ENCODE measurements at places on chromosomes 1 and 21.

GRCh38 chr1:238399558-238399957, 508.8 kb upstream of the ZP4 start:
- no peak for DNase-seq

- DNase-seq: peak; percentile 23
These were observed 58.0 kb downstream of the DDX20 start for GRCh38 chr1:111813440-111814304.

GRCh38 chr1:61238359-61238665, 156.0 kb downstream of the NFIA start:
- no peak for DNase-seq

GRCh38 chr1:162329826-162330225, 46.8 kb downstream of the SPATA46 start:
- no peak for DNase-seq

DNA sequence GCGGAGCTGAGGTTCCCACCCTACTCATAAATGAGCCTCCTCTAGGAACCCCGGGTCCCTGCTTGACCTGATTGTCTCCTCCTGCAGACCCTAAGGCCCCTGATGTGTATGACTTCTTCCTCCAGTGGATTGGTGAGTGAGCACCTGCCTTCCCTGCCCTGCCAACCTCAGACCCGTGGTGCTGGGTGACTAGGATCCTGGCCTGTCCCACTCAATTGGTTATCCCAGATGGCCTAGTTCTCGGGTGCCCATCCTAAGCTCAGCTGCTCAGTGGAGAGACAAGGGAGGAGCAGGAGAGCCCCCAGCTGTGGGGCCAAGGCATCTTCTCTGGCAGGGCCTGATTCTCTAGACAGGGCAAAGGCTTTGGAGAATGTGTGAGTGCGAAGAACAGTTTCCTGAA, 12.2 kb downstream of the CYP4B1 start:
- no peak for DNase-seq

- DNase-seq: no peak
These were observed 18.9 kb upstream of the RNF223 start for GRCh38 chr1:1092894-1093609.

- DNase-seq: no peak
These were observed 37.3 kb downstream of the HSD3B1 start for GRCh38 chr1:119544165-119544762.

- no peak for DNase-seq
These were observed 62.4 kb downstream of the BACH1 start for GRCh38 chr21:29360799-29361765.

DNA sequence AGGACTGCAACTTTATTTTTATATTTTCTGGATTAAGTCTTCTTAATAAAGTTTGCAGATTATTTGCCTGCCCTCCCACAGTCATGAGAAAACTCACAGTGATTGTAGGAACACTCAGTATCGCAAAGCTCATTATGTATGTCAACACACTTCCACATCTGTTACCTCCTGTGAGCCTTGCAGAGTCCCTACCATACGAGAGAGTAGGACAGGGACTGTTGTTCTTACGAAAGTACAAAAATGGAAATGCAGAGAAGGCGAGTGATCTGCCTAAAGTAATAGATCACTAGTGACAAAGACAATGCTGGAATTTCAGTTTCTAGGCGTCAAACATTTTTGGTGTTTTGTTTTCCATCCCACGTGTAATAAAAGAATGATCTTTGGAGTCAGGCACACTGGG, 131.7 kb downstream of the SYT2 start:
- no peak for DNase-seq

GRCh38 chr1:178581351-178582303, 68.7 kb downstream of the TEX35 start:
- DNase-seq: no peak

GRCh38 chr1:170871868-170872267, 63.5 kb upstream of the MROH9 start:
- DNase-seq: no peak

GRCh38 chr1:44296086-44296485, 59.0 kb downstream of the ERI3 start:
- no peak for DNase-seq

GRCh38 chr1:54805466-54805865, 4.3 kb upstream of the TTC22 start:
- DNase-seq: no peak

DNA sequence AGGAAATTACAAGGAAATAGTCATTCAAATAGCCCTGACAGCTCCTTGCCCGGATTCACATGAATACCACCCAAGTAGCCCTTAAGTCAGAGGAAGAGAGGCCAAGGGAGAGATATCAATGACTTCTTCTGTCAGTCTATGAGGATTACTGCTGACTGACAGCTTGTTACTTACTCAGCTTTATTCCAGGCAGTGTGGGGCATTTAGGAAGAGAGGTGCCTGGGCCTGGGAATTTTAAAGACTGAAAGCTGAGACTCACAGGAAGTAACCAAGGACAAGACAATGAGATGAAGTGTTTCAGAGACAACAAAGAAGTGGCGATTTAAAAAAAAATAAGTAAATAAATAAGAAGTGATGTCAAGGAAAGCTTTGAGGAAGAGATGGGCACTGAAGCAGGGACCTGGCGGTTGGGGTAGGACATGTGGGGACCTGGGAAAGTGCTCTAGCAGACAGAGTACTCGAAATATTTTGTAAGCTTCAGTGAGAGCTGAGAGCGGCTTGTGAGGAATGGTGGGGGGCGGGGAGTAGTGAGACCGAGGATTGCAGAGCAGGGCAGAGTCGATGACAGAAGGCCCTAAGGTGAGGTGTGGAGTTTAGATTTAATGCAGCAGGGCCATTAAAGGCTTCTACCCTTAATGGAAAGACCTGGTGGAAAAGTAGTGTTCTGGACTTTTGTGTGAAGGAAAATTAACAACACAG, 58.9 kb downstream of the ST3GAL3 start:
- no peak for DNase-seq

GRCh38 chr1:93623875-93624274, 57.8 kb downstream of the BCAR3 start:
- DNase-seq: no peak

DNA sequence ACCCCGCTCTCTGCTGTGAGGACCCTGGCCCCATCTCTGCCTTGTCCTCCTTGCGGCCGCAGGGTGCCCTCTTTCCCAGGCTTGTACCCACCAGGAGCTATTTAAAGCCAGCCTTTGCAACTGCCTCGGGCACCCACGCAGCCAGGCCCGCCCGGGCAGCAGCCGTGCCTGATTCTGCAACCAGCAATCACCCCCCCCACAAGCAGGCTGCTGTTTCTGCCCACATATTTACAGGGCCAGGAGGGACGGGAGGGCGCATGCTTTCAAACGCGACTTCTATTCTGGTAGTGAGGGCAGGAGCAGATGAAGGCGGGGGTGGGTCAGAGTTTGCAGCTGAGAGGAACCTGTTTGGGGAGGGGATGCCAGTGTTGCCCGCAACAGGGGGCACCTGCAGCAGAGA, 13.6 kb downstream of the GABRD start:
- no peak for DNase-seq

DNA sequence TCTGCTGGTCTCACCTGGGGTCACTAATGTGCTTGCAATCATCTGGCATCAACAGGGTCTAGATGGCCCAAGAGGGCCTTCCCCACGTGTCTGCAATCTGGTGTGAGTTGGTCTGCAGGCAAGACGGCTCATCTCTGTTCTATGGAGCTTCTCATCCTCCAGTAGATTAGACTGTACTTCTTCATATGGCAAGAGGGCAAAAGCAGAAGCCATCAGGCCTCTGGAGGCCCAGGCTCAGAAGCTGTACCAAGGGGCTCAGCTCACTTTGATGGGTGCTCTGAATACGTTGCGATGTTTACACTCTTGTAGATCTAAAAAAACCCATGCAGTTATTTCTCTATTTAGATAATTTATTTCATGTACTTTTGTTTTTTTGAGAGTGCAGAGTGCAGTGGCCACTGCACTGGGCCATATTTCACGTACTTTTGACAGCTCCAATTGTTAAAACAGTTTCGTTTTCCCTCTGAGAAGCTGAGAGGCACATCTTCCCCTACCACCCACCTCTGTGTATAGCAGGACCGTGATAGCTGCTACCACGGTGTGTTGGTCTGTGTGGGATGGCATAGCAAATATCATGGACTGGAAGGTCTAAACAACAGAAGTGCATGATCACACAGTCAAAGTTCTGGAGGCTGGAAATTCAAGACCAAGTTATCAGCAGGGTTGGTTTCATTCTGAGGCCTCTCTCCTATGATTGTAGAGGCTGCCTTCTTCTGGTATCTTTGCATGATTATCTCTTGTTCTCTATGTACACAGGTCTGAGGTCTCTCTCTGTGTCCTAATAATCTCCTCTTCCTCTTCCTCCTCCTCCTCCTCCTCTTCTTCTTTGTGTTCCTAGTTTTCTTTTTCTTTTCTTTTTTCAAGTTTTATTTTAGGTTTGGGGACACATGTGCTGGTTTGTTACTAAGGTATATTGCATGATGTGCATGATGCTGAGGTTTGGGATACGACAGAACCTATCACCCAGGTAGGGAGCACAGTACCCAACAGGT, 17.0 kb downstream of the CITED4 start:
- DNase-seq: no peak

- DNase-seq: peak; percentile 99
These were observed 53.2 kb upstream of the MRPS6 start for GRCh38 chr21:34020005-34020847.

- DNase-seq: no peak
These were observed 43.3 kb downstream of the PAX7 start for GRCh38 chr1:18673976-18674375.

GRCh38 chr1:236535662-236536161, 11.9 kb downstream of the LGALS8 start:
- DNase-seq: peak; percentile 80

GRCh38 chr1:154440036-154440804, 35.1 kb downstream of the IL6R start:
- no peak for DNase-seq

DNA sequence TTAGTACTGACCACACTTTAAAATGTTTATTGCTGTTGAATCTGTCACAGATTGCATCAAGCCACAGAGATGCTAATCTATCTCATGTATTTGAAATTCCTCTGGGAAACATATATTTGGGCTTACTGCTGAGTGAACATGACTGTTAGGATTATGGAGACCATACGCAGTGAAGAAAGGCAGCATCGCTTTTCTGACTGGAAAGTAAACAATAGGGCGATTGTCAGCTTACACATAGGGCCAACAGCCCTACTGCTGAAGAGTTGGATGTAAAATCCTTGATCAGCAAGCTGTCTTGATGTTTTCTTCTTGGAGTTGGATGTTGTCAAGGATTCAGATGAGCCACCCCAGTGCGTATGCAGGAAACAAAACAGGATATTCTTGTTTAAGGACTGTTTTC, 368.7 kb upstream of the ADGRL2 start:
- no peak for DNase-seq

GRCh38 chr1:17213148-17213781, 8.3 kb downstream of the PADI1 start:
- DNase-seq: no peak

GRCh38 chr1:154551474-154551873, 7.0 kb downstream of the UBE2Q1 start:
- no peak for DNase-seq

DNA sequence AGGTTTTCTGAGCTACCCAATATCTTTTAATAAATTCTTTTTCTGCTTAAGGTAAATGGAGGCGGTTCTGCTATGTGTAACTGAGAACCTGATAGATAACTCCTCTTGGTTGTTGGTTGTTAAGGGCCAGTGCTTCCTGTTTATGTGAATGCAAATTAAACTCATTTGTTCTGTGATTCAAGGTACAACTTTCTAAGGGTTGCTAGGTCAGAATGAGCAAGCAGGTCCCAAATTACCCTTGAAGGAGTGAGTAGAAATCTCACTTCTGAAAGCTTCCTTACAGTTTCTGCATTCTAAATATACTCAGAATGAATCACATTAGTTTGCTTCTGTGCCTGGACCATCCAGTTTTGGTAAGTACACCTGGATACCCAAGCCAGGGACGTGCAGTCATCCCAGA, 15.5 kb upstream of the FAM78B start:
- no peak for DNase-seq

DNA sequence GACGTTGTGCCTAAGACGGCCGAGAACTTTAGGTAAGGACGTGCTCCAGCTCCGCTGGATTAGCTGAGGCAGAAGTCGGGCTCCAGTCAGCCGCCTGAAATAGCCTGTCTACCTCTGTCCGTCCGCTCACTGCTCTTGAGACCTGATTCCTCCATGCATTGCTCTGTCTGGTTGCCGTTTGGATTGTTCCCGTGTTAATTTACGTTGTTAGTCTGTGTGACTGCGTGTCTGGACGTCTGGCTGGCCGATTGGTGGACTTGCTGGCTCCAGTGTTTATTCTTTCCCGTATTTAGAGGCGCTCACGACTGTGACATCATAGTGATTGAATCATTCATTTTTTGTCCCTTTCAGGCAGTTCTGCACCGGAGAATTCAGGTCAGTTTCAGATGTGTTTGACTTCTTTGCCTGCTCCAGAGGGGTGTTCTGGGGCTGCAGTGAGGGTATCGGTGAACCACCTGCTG, 684 bp downstream of the PPIH start:
- no peak for DNase-seq

- DNase-seq: no peak
These were observed 107.1 kb downstream of the NIBAN1 start for GRCh38 chr1:184866991-184867788.

DNA sequence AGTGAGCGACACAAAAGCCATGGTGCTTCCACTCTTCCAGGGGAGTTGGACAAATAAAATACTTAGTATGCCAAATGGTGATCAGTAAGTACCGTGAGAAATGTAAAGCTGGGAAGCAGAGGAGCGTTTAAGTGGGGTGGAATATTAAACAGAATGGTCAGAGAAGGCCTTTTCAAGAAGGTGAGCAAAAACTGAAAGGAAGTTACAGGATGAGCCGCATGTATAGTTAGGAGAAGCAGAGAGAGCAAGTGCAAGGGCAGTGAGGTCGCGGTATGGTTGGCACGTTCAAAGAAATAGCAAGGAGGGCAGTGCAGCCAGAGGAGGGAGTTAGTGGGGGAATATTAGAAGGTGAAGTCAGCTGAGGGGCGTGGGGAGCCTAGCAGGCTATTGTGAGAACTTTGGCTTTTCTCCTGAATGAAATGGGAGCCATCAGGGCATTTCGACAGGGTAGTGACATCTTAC, 748 bp upstream of the ATP6V0B start:
- no peak for DNase-seq

GRCh38 chr1:248894837-248895236, 11.2 kb upstream of the PGBD2 start:
- no peak for DNase-seq

- peak; percentile 82 for DNase-seq
These were observed 109.8 kb downstream of the PATJ start for GRCh38 chr1:61851849-61852669.

DNA sequence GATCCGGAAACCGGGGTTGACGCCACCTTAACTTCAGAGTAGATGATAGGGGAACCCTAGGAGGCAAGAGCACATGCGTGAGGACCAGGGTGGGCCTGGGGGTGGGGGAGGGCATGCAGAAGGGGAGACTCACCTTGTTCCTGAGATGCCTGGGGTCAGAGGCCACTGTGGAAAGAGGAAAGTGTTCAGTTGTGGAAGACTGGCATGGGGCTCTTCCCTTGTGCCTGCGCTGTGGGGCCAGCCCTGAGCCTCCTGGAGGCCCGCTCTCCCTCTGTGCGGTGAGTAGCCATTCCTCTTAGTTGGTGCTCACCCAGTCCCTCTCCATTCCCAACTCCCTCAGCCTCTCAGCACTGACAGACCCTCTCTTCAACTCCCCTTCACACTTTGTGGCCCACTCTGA, 36.6 kb downstream of the FCRL5 start:
- DNase-seq: no peak
